Omental fat pad (tissue), 4 donors: ENCODE measurements at places on chromosomes 2 and 18. TPM values are rescaled to one million over a fixed set of nuclear protein-coding genes. Genes with fewer than 3 reads are reported as not detected.

DNA sequence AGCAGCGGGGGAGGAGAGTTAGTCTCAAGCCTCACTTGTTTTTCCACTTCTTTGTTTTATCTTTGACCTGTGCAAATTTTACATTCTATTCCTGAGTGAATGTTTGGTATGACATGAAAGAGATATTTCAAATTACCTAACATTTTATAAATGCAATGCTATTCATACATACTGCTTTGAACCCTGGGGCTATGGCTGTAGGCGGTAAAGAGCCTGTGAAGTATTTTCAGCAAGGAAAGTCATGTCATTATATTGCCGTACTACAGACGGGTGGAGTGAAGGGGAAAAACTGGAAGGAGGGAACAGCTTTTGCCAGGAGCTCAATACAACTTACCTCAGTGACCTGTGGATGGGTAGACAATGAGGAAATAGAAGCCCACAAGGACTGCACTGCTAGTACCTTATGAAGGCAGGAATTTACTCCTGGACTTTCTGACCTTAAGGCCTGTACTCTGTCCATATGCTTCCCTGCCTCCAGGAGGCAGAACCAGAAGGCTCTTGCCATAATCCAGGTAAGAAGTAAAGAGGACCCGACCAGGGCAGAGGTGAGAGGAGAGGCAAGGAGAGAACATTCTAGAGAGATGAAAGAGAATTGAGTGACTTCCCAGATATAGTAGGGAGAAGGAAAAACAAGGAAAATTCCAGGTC, 28.4 kb upstream of the TET3 start:
- no peak for DNase-seq

DNA sequence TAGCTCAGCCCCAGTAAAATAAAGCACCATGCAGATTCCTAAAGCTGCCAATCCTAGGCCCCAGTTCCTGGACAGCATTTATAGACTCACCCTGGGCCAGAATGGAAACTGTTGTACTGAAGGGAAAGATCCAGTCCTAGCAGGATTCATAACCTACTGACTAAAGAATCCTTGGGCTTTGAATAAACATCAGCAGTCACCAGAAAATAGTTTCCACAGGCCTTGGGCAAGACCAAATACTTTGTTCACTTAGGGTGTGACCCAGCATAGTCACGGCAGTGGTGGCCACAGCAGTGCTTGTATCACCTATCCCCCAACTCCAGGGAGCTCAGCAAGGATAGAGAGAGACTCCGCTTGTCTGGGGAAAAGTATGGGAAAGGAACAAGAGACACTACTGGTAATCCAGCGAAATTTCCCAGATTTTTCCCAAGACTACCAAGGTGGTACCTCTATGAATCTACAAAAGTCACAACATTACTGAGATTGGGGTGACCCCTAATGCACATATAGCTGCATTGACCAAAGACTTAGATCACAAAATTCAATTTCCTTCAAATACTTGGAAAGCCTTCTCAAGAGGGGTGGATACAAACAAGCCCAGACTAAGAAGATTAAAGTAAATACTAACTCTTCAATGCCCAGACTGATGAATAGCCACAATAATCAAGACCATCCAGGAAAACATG, 748.1 kb upstream of the LRATD1 start:
- no peak for DNase-seq

- DNase-seq = no peak
Observed at GRCh38 chr18:11886577-11887110, 21.5 kb downstream of the MPPE1 start.

DNA sequence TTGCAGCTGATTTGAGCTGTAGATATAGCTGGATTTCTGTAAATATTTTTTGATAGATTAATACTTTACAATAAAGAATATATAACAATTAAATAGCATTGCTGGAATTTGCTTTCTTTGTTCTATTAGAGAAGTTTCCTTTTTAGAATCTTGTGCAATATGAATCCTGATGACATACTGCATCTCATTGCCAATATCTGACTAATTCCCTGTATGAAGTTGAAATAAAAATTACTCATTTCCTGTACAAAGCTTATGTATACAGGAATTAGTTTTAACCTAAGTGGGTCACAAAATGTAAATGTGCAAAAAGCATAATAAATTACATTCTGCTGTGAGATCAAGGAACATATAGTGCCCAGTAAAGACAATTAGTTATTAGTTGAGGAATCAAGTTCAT, 72.8 kb upstream of the TMEFF2 start:
- no peak for DNase-seq

- DNase-seq = no peak
Observed at GRCh38 chr18:68779169-68779568, 18.7 kb upstream of the CCDC102B start.

GRCh38 chr18:35387152-35387571, 10.0 kb upstream of the ZNF396 start:
- no peak for DNase-seq

DNA sequence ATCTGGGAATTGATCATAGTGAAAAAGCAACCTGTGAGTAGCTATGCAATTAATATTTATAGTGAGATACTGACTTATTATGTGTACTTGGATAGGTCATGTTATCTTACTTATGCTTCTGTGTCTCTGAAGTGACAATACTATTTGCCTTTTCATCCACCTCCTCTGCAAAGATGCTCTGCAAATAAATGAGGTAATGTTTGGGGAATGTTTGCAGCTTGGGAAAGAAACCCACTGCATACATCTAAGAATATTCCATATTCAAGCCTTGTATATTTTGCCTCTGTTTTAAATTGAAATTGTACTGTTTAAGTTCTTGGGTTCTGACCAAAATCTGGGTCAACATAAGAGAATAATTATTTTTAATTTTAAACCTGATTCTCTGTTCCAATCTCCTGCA, 217.4 kb upstream of the DTNA start:
- DNase-seq = no peak

DNA sequence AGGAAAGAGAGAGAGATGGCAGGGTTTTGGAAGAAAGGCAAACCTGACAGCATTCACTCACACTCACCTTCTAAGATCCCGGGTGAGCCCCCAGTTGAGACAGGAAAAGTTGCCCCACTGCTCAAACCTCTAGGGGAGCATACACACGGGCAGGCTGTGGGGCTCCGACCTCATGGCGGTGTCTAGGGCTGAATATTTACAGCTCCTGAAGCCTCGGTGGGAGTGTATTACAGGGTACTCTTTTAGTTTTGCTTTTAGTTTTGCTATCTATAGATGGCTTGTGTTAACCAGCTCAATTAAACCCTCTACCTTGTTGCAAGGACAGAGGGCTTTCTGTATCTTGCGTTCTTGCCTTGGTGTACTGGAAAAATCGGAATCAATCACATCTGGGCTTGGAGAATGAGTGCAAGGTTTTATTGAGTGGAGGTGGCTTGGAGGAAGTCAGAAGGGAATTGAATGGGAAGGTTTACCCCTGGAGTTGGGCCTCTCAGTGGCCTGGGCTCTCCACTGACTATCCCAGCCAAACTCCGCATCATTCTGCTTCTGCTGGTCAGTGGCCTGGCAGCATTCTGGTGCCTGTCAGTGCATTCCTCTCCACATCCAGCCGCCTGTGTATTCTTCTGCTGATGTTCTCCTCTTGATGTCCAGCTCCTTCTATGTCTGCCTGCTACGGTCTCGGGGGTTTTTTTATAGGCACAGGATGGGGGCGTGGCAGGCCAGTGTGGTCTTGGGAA, 10.1 kb upstream of the IFIH1 start:
- no peak for DNase-seq

- DNase-seq = no peak
Observed at GRCh38 chr18:79708412-79708811, 28.8 kb downstream of the CTDP1 start.

DNA sequence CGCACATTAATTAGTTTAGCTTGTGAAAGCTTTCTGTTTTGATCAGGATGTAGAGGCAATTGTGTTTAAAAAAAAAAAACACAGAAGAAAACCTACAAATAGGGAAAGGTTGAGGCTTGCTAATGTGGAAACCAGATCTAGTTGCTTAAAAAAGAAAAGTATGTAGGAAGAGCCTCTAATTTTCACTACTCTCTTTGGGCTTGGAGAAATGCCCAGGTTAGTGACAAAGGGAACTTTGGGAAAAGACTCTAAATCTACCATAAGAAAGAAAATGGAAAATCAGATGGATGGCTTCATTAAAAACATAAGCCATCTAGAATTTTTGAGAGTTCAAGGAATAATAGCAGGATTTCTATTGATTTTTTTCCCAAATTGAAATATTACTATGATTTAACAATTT, 47.3 kb upstream of the SLC38A11 start:
- no peak for DNase-seq

GRCh38 chr18:48879008-48879431, 71.7 kb downstream of the SMAD7 start:
- DNase-seq = no peak

- DNase-seq = no peak
Observed at GRCh38 chr2:126792993-126793392, 105.7 kb upstream of the TEX51 start.

DNA sequence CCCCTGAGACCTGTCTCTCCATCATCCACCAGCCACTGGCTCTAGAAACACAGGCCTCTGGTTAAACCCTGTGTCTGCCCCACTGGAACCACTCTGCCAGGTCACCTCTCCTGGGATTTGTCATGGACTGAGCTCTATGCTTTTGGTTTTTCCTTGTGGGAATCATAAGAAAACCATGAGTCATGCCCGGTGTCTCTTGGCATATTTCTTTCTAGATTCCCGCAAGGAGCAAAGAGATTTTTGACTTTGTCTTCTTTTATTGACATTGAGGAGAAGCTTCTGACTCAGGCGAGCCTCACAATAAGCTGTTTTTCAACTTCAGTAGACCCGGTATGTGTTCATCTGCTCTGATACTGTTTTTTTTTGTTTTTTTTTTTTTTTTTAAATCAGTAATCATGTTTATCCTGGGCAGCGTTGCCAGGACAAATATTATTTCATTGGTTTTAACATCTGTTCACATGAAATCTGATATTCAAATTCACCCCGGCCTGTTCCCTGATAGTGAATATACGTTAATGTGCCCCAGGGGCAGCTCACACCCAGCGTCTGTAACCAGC, 207.1 kb downstream of the ACKR3 start:
- no peak for DNase-seq

- DNase-seq = no peak
Observed at GRCh38 chr2:108940156-108940555, 48.9 kb downstream of the EDAR start.

DNA sequence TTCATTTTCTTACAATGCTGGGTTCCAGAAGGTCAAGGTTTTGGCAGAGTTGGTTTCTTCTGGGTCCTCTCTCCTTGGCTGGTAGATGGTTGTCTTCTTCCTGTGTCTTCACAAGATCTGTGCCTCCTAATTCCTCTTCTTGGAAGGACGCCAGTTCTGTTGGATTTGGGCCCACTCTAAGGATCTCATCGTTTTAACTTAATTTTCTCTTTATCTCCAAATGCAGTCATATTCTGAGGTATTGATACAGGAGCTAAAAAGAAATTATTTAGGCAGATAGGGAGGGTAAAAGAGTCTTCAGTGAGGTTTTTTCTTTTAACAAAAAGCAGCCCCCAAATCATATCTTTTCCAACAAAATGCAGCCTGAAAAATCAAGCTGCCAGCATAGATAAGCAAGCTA, 998.4 kb downstream of the SOCS6 start:
- no peak for DNase-seq

DNA sequence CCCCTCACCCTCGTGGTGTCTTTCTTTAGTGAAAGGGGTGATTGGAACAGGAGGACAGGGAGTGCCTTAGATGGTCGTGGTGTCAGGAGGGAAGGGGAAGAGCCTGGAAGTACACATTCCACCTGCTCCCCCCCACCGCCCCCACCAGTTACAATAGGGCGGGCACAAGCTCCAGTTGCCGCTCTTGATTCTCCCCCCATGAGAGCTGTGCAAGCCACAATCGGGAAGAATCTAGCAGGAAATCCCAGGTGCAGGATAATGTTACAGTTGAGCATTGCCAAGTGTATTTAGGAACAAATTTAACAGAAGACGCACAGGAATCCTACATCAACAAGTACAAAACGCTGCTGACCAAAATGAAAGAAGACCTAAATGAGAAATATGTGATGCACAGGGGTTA, 73.6 kb downstream of the ASAP2 start:
- DNase-seq = no peak

DNA sequence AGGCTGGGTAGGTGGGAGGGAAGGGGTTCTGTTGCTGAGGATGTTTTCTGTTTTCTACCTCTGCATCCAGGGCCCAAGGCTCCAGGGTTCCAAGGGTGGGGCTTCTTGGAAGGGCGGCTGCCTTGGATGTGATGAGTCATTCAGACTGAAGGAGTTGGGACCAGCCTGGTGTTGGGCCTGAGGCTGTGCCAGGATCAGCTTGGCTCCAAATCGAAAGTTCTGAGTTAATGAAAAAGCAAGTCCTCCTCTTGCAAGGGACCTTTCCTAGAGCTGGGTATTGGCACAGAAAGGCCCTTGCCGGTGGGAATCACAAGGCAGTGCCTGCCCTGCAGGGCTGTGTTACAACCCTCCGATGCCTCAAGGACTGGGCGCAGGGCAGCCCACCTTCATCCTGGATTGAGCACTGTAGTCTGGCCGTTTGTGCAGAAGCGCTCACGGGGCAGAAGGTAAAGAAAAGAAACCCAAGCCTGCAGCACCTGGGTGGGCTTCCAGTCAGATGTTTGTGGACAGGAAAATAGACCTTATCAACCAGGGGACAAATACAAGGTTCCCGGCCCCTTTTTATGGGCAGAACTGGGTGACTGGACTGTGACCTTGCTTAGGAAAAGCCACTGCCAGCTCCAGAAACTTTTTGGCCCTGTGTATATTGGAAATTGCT, 52.5 kb upstream of the MCFD2 start:
- DNase-seq = peak; percentile 59

- no peak for DNase-seq
Observed at GRCh38 chr18:64337018-64337417, 188.1 kb upstream of the LINC00305 start.

GRCh38 chr18:30142248-30142647, 900.3 kb downstream of the DSC3 start:
- no peak for DNase-seq

Gene ZNF804A
- 0.79 TPM for total RNA-seq

Gene POTEJ
- not detected for total RNA-seq

Gene REG3A
- total RNA-seq = not detected

Gene TTC21B
- 19.4 TPM for total RNA-seq

Gene PFN4
- total RNA-seq = not detected
